ENCODE measurements at places on chromosomes 2 and 18. TPM values are rescaled to one million over a fixed set of nuclear protein-coding genes. Genes with fewer than 3 reads are reported as not detected.

DNA sequence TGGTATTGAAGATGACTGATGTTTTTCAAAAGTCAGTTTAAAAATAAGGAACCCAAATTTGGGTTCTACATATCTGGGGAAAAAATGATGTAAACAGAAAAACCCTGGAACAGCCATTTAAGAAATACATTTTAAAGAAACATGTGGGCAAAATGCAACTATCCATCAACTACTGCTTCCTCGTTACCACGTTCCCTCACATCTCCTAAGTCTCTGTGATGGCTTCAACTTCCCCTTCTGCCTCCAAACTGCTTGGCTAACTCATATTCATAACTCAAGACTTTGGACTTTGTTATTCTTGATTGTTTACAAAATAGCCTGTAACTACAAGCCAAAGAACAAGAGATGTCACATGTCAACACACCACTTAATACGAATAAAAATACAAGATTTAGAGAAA lies 116.3 kb downstream of the DYM start:
- DNase-seq = peak; percentile 14
- no peak overlapping the region for H3K4me3 ChIP-seq
- H3K27ac ChIP-seq = no peak overlapping the region
- no peaks in the 10 kb centered on the region for H3K27me3 ChIP-seq

GRCh38 chr18:73717570-73717969 lies 430.1 kb downstream of the FBXO15 start:
- H3K4me1 ChIP-seq = no peaks in the 10 kb centered on the region
- DNase-seq = no peak
- no peaks in the 10 kb centered on the region for H3K27me3 ChIP-seq
- H3K4me3 ChIP-seq = no peak overlapping the region
- no peak overlapping the region for H3K27ac ChIP-seq

GRCh38 chr2:73961823-73962615 lies 22.7 kb upstream of the TET3 start:
- H3K27ac ChIP-seq = no peak overlapping the region
- H3K27me3 ChIP-seq = no peaks in the 10 kb centered on the region
- DNase-seq = no peak

DNA sequence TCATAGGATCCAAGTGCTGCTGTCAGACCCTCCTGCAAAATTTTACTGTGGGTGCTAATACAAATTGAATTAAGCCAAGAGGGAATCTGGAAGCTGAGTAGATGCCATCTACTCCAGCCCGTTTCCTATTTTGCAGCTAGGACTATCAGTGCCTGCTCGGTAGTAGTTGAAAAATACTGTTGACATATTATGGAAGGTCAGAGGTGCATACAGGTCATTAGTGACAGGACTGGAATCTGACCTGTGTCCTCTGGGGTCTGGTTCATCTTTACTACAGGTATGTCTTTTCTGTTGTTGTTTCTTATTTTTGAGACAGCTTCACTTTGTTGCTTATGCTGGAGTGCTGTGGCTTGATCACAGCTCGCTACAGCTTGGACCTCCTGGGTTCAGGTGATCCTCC lies 58.8 kb downstream of the MAP4K4 start:
- H3K27me3 ChIP-seq = no peaks in the 10 kb centered on the region
- peaks cover 52% of the 10 kb centered on the region for H3K4me1 ChIP-seq
- no peak overlapping the region for H3K4me3 ChIP-seq

DNA sequence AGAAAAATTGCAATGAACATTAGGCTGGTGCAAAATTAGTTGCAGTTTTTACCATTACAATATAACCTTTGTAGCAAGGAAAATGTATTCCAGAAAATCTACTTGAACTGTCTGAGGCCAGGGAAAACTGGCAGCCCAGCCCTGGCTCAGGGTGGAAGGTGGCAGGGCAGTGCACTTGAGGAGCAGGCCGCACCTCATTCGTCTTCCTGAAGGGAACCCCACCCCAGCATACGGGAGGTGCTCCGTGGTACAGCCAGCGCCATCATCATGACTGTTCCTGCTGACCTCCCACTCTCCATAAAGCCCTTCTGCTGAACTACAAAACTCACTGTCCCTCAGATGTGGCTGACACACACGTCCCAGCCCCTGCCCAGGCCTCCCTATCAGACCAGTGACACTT lies 65.9 kb upstream of the TFCP2L1 start:
- H3K4me1 ChIP-seq = no peaks in the 10 kb centered on the region
- no peak overlapping the region for H3K4me3 ChIP-seq
- no peaks in the 10 kb centered on the region for H3K27me3 ChIP-seq
- H3K27ac ChIP-seq = no peak overlapping the region

GRCh38 chr2:196804381-196804780 lies 4.8 kb downstream of the C2orf66 start:
- no peak for DNase-seq
- no peaks in the 10 kb centered on the region for H3K36me3 ChIP-seq
- H3K4me1 ChIP-seq = no peaks in the 10 kb centered on the region
- peaks cover 4% of the 10 kb centered on the region for H3K27me3 ChIP-seq
- H3K27ac ChIP-seq = no peak overlapping the region

DNA sequence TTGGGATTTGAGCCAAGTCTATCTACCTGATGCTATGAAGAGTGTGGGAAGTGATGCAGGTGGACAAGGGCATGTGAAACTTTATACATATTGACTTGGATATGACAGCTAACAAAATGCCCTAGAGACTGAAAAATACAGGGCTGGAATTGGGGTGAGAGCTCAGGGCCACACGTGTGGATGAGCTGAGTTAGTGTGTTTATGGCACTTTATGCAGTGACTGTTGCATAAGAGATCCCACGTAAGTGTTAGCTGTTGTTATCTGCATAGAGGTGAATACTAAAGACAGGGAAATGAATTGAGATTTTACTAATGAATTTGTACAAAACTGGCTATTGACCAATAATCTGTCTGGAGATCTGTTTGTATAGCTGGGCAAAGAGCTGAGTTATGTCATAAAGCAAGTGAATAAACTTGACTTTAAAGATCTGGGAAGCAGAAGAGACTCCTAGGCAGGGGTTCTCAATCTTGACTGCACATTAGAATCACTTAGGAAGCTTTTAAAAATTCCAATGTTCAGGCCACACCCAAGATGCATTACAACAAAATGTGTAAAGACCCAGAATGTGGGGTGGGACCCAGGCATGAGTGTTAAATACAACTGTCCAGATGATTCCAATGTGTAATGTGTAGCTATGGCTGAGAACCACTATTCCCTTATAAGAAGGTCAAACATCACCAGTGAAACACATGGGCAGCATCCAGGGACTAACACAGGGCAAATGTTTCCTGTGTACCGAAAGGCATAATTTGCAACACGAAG lies 74.2 kb upstream of the STK17B start:
- H3K4me3 ChIP-seq = no peak overlapping the region
- no peak overlapping the region for H3K27ac ChIP-seq
- H3K36me3 ChIP-seq = no peaks in the 10 kb centered on the region
- no peak for DNase-seq

GRCh38 chr2:172100080-172100934 lies 2.4 kb downstream of the DLX2 start:
- no peak for DNase-seq
- peaks cover 79% of the 10 kb centered on the region for H3K27me3 ChIP-seq

- peak overlapping the region; percentile 68 for H3K27ac ChIP-seq
- no peaks in the 10 kb centered on the region for H3K36me3 ChIP-seq
- H3K4me1 ChIP-seq = peaks cover 61% of the 10 kb centered on the region
- H3K27me3 ChIP-seq = no peaks in the 10 kb centered on the region
- peak; percentile 59 for DNase-seq
- peak overlapping the region; percentile 46 for H3K4me3 ChIP-seq
These were observed 34.9 kb downstream of the RAB10 start for GRCh38 chr2:26068602-26069298.

DNA sequence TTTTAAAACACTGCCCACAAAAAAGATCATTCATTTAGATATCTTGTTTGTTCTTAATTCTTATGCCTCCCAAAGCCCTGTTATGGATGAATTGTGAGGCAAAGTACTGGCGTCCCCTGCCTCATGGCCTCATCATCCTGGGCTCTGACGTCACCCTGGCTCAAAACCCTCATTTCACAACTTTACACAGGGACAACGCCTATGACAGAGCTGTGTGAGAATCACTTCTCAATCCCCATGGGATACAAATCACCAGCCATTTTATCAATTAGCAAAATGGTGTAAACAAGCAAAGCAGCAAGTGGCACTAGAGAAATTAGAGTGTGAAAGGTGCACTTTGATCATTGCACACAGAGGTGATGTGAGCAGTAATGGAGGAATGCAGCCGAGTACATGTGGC lies 16.6 kb downstream of the FHOD3 start:
- H3K36me3 ChIP-seq = no peaks in the 10 kb centered on the region
- H3K27me3 ChIP-seq = no peaks in the 10 kb centered on the region
- no peak overlapping the region for H3K4me3 ChIP-seq
- no peak for DNase-seq
- H3K27ac ChIP-seq = no peak overlapping the region

GRCh38 chr18:25873833-25874232 lies 216.6 kb downstream of the SS18 start:
- no peaks in the 10 kb centered on the region for H3K36me3 ChIP-seq
- no peaks in the 10 kb centered on the region for H3K27me3 ChIP-seq
- no peak overlapping the region for H3K4me3 ChIP-seq
- DNase-seq = no peak
- no peaks in the 10 kb centered on the region for H3K4me1 ChIP-seq

- peaks cover 39% of the 10 kb centered on the region for H3K36me3 ChIP-seq
- no peak for DNase-seq
- H3K4me1 ChIP-seq = peaks cover 78% of the 10 kb centered on the region
- no peak overlapping the region for H3K4me3 ChIP-seq
These were observed 18.9 kb downstream of the PTPN18 start for GRCh38 chr2:130374587-130375290.

DNA sequence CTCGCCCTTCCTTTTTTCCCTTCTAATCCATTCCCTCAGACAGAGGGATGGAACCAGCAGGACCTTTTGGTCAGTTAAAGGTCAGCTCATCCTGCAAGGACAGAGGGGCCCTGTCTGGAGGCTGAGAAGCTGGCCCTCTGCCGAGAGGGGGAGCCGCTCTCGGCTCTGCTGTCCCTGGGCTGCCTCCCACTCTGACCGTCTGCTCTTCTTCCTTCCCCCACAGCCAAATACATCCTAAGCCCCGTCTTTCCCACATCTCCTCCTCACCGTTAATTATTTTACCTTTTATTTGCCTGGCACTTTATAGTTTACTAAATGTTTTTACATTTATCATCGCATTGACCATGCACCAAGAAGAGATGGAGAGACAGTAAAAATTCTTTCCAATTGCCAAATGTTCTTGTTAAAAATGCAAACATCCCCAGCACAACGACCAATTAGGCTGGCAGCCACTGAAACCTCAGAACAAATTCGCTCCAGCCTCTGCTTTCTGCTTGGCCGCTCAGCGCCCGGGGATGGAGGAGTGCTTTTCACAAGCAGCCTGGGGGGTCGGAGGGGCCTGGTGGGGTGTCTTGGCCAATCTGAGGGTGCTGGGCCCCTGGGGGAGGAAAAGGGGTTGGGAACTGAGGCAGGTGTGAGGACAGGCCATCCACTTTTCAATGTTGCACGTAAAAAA lies 123.7 kb downstream of the TNS1 start:
- H3K27ac ChIP-seq = no peak overlapping the region
- DNase-seq = no peak
- H3K27me3 ChIP-seq = no peaks in the 10 kb centered on the region
- no peaks in the 10 kb centered on the region for H3K4me1 ChIP-seq
- H3K4me3 ChIP-seq = no peak overlapping the region

GRCh38 chr2:219353129-219353528 lies 20.6 kb upstream of the RESP18 start:
- H3K4me1 ChIP-seq = peaks cover 23% of the 10 kb centered on the region
- no peak overlapping the region for H3K4me3 ChIP-seq
- H3K27me3 ChIP-seq = peaks cover 3% of the 10 kb centered on the region
- no peak for DNase-seq

DNA sequence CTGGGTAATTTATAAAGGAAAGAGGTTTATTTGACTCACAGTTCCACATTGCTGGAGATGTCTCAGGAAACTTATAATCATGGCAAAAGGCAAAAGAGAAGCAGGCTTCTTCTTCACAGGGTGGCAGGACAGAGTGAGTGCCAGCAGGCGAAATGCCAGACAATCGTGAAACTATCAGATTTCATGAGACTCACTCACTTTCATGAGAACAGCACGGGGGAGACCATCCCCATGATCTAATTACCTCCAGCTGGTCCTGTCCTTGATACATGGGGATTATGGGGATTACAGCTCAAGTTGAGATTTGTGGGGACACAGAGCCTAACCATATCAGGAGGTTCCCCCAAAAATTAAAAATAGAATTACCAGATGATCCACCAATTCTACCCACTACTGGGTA lies 675.5 kb upstream of the SLC8A1 start:
- H3K27me3 ChIP-seq = no peaks in the 10 kb centered on the region
- DNase-seq = no peak
- H3K36me3 ChIP-seq = no peaks in the 10 kb centered on the region
- H3K4me1 ChIP-seq = no peaks in the 10 kb centered on the region

DNA sequence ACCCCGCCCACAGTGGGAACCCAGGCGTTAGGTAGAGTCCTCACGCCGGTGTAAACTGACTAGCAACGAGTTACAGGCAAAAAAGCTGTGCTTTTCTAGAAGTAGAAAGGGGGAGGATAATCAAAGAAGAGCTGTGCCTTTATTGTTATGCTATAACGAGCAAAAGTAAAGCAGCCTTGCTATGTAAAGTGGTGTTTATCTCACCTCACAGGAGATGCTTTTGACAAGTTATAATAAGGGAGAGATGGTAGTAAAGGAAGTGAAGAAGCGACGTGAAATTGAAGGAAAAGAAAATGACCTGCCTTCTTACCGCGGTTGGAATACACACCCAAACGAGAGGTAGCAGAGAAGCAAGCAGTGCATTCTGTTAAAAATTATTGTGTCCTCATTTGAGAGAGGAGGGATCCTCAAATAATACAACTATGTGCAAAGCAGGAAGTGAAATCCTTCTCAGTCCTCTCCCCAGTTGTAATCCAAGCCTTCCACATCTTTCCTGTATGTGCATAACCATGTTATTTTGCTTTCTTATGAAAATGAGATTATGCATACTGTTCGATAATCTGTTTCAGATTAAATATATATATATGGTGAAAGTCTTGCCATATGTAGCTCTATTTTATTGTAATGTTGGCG lies 962 bp downstream of the TANK start:
- DNase-seq = peak; percentile 21
- H3K36me3 ChIP-seq = peaks cover 26% of the 10 kb centered on the region

- no peaks in the 10 kb centered on the region for H3K4me1 ChIP-seq
- no peaks in the 10 kb centered on the region for H3K36me3 ChIP-seq
- no peak for DNase-seq
- no peak overlapping the region for H3K27ac ChIP-seq
- H3K4me3 ChIP-seq = no peak overlapping the region
- no peaks in the 10 kb centered on the region for H3K27me3 ChIP-seq
These were observed 674.9 kb upstream of the FANCL start for GRCh38 chr2:58916063-58916462.

Gene MROH2A
- polyA plus RNA-seq = not detected

Gene CDH2
- 0.32 TPM for polyA plus RNA-seq

Gene SPHKAP
- polyA plus RNA-seq = not detected

Gene SP140
- polyA plus RNA-seq = 7.3 TPM

Gene CYP26B1
- not detected for polyA plus RNA-seq

Gene CDH19
- polyA plus RNA-seq = not detected

Gene ZNF521
- polyA plus RNA-seq = not detected

Gene GPC1
- polyA plus RNA-seq = not detected

Gene IL18RAP
- 0.24 TPM for polyA plus RNA-seq

Data from CD14-positive monocyte (primary cell).